NT2/D1 (cell line): ENCODE measurements at places on chromosomes 6 and 20.

GRCh38 chr6:155493694-155494143, 38.1 kb upstream of the NOX3 start:
- peak; percentile 9 for DNase-seq

- peak; percentile 20 for DNase-seq
Measured at GRCh38 chr20:35146299-35146919, 727 bp downstream of the EDEM2 start.

GRCh38 chr20:25668446-25668845, 28.2 kb downstream of the ZNF337 start:
- no peak for DNase-seq

DNA sequence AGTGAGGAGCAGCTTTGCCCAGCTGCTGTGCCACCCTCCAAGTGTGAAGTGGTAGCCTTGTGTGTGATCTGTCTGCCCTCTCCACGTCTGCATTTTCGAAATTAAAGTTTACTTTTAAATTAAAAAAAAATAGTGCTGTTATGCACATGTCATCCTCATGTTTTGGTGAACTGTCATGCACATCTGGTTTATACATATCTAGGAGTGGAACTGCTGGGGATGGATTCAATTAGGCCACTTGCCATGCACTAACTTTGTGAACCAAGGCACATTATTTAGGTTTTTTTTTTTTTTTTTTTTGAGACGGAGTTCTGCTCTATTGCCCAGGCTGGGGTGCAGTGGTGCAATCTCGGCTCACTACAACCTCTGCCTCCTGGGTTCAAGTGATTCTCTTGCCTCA, 3.6 kb downstream of the GTSF1L start:
- DNase-seq, result no peak

DNA sequence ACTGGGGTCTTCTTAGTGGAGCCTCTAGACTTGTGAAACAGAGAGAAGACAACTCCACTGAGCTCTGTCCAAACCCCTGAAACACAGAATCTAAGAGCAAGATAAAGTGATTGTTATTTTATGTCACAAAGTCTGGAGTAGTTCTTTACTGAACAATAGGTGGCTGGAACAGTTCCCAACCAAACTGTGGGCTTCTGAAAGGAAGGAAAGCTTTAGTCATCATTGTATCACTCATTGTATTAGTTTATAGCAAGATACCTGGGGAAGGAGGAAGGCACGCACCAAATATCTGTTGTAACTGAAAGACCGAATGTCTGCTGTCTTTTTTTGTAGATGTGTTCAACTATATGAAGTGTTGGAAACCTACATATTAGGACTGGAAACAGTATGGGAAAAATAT, 284.9 kb upstream of the TBX18 start:
- no peak for DNase-seq

DNA sequence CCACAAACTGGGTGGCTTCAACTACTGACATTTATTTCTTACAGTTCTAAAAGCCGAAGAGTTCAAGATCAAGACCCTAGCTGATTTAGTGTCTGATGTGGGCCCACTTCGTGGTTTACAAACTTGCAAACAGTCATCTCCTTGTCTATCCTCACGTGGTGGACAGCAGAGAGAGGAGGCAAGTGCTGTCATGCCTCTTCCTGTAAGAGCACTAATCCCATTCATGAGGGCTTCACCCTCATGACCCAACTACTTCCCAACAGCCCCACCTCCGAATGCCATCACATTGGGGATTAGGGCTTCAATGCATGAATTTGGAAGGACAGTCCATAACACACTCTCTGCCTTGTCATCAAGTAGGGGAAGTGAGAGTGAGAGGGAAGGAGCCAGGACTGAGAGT, 15.6 kb upstream of the ISM1 start:
- no peak for DNase-seq

DNA sequence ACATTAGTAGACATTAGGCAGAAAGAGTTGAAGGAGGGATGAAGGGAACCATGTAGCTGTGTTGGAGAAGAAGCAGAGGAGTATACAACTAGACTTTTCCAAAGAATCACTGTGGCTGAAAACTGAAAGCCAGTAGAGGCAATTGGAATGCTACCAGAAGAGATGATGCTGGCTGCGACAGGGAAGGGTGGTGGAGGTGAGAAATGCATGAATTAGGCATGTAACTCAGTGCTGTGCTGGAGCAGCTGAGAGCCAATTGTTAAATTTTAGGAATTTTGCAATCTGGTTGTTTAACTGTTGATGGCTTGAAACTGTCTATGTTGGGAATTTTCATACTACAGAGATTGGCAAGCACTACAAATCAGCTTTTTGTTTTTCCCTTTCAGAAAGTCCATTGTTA, 35.8 kb upstream of the SIRPG start:
- DNase-seq, result no peak

DNA sequence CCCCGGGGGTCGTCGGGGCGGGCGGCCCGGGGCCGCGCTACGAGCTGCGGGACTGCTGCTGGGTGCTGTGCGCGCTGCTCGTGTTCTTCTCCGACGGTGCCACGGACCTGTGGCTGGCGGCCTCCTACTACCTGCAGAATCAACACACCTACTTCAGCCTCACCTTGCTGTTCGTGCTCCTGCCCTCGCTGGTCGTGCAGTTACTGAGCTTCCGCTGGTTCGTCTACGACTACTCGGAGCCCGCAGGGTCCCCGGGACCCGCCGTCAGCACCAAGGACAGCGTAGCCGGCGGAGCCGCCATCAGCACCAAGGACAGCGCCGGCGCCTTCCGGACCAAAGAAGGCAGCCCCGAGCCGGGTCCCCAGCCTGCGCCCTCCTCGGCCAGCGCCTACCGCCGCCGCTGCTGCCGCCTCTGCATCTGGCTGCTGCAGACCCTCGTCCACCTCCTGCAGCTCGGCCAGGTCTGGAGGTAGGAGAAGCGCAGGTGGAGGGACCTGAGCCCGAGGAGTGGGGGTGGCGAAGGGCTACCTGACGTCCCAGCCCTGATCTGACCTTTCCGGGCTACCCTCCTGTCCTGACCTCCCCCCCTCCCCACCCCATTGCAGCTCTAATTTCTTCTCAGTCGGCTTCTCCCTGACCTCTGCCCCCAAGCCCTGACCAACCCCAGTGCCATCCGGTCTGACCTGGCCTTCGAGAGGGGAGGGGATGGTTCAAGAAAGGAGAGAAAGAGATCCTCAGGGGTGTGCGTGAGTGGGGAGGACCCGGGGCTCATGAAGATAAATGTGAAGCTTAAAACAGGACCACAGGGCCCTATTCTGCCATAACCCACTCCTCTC, 558 bp downstream of the XKR7 start:
- DNase-seq, result peak; percentile 74

DNA sequence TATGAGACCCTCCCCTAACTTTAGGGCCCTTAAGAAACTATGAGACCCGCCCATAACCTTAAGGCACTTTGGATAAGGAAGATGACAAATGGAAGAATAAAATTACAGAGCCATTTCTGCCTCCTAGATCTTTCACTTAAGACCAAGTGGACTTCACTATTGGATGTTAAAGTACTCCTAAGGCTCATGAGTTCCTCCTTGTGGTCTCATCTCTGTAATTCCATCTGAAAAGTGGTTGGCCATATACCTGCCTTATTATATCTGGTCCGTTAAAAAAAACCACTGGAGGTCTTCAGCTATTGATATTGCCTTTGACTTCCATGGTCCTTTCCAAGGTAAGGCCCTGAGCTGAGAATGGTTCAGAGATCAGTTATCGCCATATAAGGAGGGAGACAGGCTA, 310.3 kb downstream of the EYA4 start:
- no peak for DNase-seq

- no peak for DNase-seq
Measured at GRCh38 chr20:652615-653109, 338 bp downstream of the SRXN1 start.

GRCh38 chr6:21935561-21936028, 342.0 kb downstream of the SOX4 start:
- peak; percentile 44 for DNase-seq

DNA sequence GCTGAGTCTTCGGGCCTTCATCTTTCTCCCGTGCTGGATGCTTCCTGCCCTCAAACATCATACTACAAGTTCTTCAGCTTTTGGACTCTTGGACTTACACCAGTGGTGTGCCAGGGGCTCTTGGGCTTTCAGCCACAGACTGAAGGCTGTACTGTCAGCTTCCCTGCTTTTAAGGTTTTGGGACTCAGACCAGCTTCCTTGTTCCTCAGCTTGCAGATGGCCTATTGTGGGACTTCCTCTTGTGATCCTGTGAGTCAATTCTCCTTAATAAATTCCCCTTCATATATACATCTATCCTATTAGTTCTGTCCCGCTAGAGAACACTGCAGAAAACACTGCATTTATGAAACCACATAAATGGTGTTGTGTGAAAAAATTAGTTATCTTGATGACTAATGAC, 13.9 kb upstream of the BCLAF1 start:
- DNase-seq, result no peak

GRCh38 chr6:15264902-15265761, 19.3 kb downstream of the JARID2 start:
- DNase-seq, result no peak

DNA sequence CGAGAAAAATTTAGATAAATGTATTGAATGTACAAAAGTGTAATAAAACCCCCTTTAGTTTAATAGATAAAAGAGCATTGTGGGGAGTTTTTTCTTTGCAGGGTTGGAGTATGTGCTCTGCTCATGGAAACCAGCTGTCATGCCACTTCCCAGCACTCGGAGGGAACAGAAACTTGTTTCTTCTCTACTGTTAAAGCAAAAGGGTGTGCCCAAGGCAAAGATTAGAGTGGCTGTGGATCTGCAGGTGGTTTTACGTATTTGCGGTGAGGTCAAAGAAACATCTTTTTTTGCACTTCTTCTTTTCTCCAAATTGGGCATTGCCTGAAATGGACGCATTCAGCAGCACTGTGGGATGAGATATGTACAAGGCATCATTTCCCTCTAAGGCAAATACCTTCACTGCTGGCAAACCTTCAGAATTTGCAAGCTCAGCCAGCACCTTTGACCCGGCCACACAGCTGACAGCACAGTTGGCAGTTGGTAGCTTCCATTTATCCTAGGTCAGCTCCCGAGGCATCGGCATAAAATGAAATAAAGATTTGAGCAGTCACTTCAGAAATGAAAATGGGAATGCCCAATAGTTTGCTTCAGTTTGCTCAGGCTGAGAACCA, 178.4 kb upstream of the EYA4 start:
- DNase-seq, result no peak

GRCh38 chr6:149077208-149077607, 240.3 kb upstream of the TAB2 start:
- DNase-seq, result no peak

- DNase-seq, result no peak
Measured at GRCh38 chr6:144578385-144579350, 293.5 kb downstream of the UTRN start.

GRCh38 chr6:5082487-5083306, 2.4 kb upstream of the PPP1R3G start:
- no peak for DNase-seq
